ENCODE measurements at places on chromosomes 2 and 18.

DNA sequence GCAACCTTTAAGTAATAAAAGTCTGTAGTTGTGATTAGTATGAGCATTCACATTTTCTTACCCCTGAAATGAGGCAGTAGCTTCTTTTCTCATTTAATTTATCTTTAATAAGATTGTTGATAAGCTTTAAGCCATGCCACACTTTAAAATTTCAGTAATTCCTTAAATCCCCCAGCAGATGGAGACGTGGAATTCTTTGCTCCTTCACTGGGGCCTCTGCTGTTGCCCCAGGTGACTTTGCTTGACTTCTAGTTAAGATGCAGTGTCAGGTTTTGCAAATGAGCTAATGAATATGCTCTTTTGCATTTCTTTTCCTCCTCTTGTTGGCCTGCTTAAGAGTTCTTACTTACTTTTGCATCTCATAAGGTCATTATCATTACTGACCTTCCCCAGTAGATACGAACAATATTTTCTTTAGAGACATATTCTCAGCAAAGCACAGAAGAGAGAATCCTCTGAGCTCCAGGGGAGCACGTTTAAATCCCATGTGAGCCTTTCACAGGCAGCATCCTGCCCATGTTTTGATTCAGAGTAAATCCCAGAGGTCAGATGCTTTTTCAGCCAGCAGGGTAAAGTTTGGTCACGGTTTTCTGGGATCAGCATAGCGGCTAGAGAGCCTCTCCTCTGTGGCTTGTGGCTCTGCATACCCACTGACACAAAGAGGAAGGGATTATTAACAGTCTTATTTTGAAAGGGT is 222.9 kb downstream of the PTPRM start:
- DNase-seq, result no peak

DNA sequence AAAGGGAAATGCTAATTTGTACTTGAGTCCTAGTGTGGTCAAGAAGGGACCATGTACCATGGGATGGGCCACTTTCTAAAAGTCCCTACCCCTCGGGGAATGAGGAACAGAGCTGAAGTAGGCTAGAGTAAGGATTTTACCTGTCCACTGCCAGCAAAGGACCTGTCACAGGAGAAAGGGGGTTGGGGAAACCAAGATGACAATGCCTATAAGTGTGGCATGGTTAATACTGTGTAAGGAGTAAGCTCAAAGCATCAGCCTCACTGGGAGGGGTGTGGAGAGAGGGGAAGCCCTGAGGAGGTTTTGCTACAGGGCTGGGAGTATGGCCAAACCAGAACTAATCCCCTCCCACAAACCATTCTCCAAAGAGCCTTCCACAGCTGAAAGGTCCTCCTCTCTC is 15.8 kb downstream of the GKN2 start:
- DNase-seq, result no peak

DNA sequence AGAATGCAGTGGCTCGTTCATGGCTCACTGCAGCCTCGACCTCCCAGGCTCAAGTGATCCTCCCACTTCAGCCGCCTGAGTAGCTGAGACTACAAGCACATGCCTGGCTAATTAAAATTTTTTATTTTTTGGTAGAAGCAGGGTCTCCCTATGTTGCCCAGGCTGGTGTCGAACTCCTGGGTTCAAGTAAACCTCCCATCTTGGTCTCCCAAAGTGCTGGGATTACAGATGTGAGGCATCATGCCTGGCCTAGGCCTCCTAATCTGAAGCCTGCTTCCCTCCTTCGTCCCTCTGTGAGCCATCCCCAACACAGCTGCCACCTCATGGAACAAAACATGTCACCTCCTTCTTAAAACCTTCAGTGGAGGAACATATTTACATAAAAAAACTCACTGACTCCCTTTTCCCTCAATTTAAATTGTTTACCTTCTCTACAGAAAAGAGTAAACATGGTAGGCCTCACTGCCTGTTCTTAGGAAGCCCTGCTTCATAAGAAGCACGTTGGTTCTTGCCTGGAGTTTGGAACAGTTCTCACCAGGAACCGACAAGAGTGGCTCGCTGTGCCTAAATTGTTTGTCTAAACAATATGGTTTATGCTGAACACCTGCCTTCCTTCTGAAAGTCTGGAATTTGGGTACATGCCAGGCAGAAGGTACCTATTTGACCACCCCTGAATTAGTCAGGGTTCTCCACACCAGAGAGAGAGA is 12.1 kb upstream of the RHOB start:
- no peak for DNase-seq

GRCh38 chr2:158731386-158731785 is 63.7 kb upstream of the DAPL1 start:
- DNase-seq, result no peak

GRCh38 chr2:163690896-163691295 is 44.9 kb downstream of the FIGN start:
- no peak for DNase-seq

DNA sequence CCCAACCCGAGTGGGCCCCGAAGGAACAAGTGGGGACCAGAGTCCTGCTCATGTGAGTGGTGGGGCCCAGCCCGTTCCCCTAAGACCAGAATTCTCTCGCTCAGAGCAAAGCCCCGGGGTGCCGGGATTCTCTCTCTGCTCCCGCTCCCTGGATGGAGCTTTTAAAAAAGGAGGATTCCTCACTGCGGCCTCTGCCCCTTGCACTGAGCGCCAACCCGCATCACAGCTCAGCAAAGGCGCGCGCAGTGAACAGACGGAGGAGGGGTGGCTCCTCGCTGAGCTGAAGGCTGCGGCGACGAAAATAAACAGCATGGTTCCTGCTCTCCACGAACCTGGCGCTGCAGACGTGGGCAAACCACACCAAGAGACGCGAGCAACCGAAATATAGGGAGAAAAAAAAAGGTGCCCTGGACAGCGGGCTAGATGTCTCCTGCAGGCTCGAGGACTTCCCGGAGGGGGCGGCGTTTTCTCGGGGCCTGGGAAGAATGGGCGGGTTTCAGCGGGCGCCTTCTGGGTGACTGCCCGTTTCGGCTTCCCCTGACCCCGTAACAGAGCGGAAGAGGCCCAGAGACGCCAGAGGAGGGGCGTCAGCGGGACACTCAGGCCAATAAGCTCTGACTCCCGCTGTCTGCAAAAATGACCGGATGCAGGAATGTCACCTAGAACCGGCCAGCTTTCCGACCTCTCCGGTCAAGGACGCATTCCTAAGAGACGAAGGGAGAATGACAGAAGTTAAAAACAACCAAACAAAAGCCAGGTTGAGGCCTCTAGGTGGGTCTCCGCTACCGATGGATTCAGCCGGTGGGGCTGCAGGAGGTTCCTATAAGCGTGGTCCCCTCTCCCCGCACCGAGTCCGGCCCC is 819 bp upstream of the KLF11 start:
- DNase-seq, result no peak

GRCh38 chr18:11902522-11903292 is 5.4 kb downstream of the MPPE1 start:
- DNase-seq, result no peak

DNA sequence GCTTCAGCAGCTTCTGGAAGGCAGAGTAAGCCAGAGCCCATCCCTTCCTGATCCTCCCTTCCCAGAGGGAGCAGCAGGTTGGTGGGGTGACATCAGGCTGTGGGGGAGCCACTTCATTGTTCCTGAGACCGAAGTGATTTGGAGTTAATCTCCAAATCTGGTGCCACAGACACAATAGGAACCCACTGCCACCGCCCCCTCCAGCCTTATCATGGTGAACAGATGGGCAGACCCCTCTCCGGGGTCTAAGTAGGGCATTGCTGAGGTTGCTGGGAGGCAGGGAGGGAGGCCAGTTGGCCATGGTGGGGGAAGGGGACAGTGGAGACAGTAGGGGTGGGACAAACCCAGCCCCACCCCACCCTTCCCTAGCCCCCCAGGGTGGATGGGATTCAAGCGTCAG is 25.6 kb upstream of the SLC35F6 start:
- DNase-seq, result no peak

GRCh38 chr2:226898121-226898520 is 62.3 kb downstream of the RHBDD1 start:
- DNase-seq, result no peak

- DNase-seq, result no peak
Measured at GRCh38 chr2:25009954-25010353, 31.9 kb upstream of the EFR3B start.

DNA sequence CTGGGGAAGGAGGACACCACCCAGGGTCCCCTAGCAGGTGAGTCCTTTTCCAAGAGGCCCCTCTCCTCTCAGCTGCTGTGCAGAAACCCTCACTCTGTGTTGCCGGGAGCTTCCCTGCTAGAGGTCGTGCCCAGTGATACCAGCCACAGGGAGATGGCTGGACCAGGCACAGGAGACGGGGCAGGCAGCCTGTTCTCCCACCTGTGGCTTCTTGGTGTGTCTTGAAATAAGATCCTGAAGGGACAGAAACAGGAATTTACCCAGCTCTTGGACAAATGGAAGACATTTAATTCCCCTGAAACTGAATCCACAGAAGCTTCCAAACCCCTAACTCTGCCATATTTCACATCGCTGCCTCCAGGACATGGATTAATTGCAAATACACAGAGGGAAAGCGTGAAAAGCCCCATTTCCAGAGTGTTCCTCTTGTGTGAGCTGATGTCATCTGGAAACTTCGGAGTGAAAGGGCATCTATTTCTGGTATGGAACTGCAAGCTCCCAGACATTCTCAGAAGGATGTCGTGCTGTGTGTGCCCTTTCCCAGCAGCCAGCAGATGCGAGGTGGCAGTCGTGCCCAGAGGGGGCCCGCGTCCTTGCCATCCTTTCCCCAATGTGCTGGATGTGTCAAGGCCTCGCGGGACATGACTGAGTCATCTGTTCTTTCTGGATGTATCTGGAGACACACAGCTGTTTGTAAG is 177.7 kb downstream of the SEPTIN10 start:
- no peak for DNase-seq

- DNase-seq, result no peak
Measured at GRCh38 chr18:79413426-79413825, 17.7 kb downstream of the NFATC1 start.

- no peak for DNase-seq
Measured at GRCh38 chr2:219230059-219230540, 494 bp downstream of the ANKZF1 start.

GRCh38 chr18:54718408-54718773 is 109.9 kb upstream of the RAB27B start:
- DNase-seq, result no peak

DNA sequence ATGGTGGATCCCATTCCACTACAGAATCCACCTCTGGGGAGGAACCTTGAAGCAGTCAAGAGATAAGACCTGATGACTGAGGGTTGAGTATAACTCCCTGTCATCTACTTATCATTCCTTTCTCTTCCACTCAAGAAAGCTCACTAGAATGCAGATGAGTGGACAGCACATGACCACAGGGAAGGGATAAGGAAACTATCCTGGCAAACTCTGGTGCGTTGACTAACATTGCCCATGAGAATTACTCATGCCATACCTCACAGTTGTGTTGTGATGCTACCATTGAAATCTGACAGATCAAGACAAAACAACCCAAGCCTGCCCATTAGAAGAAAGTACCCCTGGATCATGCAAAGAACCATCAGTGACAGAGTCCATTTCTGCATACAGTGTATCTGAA is 26.5 kb downstream of the SLC16A14 start:
- no peak for DNase-seq

GRCh38 chr2:43837831-43838559 is 644 bp downstream of the ABCG5 start:
- no peak for DNase-seq

DNA sequence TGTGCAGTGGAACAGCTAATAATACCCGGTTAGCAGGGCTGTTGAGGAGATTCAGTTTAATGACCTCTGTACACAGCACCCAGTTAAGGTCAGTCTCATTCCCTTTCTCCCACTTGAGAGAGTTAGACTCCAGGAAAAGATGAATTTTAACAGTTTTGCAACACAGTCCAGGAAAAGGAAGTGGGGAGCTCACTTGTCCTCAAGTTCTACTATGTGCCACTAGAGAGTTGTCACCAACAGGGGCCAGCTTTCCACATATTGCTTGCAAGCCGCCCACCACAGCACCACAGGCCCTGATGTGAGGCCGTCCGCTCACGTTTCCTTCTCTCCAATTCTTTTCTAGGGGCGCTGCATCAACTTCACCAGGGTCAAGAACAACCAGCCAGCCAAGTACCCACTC is 142.1 kb downstream of the GFPT1 start:
- no peak for DNase-seq

- no peak for DNase-seq
Measured at GRCh38 chr2:121634354-121635307, 14.6 kb downstream of the CLASP1 start.

Measured in GDM1 (cell line).